ENCODE measurements at places on chromosomes 5 and 9. TPM values are rescaled to one million over a fixed set of nuclear protein-coding genes. Genes with fewer than 3 reads are reported as not detected.

GRCh38 chr9:134919303-134919702 is 1.6 kb upstream of the FCN1 start:
- H3K27me3 ChIP-seq = peaks cover 22% of the 10 kb centered on the region
- DNase-seq = no peak
- H3K36me3 ChIP-seq = peaks cover 3% of the 10 kb centered on the region
- no peak overlapping the region for H3K4me3 ChIP-seq
- no peaks in the 10 kb centered on the region for H3K4me1 ChIP-seq

DNA sequence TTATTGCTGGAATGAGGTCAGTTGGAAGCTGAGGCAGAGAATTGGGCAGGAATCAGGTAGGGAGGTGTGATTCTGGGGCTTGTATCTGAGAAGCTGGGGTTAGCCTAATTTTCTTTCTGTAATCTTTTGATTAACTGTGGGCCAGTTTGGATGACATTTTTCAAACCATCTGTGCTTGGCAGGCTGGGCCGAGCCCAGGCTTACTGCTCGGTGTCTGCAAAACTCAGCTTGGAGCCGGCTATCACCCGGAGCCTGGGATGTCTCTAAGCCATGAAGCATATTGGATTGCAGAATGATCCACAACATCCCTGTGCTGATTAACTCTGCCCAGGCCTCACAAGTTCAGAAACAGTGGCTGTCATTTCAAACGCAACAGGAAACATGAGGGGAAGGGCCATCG is 26.5 kb downstream of the KCNMB1 start:
- H3K27ac ChIP-seq = no peak overlapping the region
- no peak overlapping the region for H3K4me3 ChIP-seq
- H3K4me1 ChIP-seq = no peaks in the 10 kb centered on the region
- no peaks in the 10 kb centered on the region for H3K36me3 ChIP-seq
- peaks cover 3% of the 10 kb centered on the region for H3K27me3 ChIP-seq

DNA sequence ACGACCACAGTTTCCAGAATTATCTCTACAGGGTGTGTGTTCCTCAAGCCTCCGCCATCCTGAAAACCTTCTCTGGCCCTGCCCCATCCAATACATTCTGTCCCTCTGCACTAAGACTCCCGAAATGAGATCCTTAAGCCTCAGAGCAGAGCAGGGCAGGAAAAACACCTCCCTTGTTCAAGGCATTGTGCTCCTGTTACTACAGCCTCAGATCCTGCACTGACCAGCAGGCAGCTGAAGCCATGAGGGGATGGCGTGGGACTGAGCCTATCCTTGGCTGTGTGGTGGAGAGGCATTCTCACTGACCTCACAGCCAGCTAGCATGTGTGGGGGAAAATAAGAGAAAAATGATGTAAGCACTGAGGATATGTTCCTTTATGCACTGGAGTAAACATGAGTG is 106.7 kb upstream of the PHYKPL start:
- no peak overlapping the region for H3K4me3 ChIP-seq
- peak; percentile 1 for DNase-seq
- H3K27me3 ChIP-seq = peaks cover 19% of the 10 kb centered on the region
- no peaks in the 10 kb centered on the region for H3K36me3 ChIP-seq
- H3K27ac ChIP-seq = no peak overlapping the region

SHISAL2B gene
- not detected for total RNA-seq

DNA sequence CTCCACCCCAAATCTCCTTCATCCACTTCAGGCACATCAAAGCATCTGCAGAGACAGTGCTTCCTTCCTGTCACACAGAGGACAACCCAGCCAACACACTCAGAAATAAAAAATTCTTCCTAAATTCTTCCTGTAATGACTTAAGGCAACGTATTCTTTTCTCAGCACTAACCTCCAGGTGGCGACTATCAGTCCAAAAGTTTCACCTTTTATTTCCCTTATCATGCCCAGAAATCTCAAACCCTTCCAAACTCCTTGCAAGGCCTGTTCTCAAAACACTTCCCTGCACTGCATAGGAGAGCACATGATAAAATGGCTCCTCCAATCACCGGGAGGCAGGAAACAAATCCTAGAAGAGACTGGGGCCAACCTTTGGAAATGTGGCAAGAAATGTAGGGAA is 35.1 kb downstream of the SLIT3 start:
- no peak overlapping the region for H3K27ac ChIP-seq
- no peaks in the 10 kb centered on the region for H3K27me3 ChIP-seq
- DNase-seq = no peak
- no peaks in the 10 kb centered on the region for H3K36me3 ChIP-seq
- peaks cover 15% of the 10 kb centered on the region for H3K4me1 ChIP-seq
- H3K4me3 ChIP-seq = no peak overlapping the region

TXNDC8 gene
- total RNA-seq = not detected

PCDHGA3 gene
- total RNA-seq = 0.51 TPM

- no peak for DNase-seq
- peaks cover 2% of the 10 kb centered on the region for H3K27me3 ChIP-seq
- H3K27ac ChIP-seq = no peak overlapping the region
- no peak overlapping the region for H3K4me3 ChIP-seq
- no peaks in the 10 kb centered on the region for H3K36me3 ChIP-seq
These were observed 1022.3 kb upstream of the WWC1 start for GRCh38 chr5:167269146-167269545.

DNA sequence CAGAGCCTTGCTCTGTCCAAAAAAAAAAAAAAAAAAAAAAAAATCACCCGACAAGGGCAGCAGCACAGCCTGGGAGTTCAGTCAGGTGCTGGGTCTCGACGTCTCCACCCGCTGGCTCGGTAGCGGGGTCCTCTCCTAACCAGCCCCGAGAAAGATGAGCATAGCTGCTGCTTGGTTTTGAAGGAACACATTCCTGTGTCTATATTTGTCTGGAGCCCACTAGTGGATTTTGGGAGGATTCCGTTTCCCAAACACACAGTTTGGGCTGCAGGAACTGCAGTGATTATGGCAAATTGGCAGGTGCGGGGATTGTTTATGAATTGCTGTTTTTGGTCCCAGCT is 1.2 kb downstream of the OTULINL start:
- peak overlapping the region; percentile 59 for H3K4me3 ChIP-seq
- no peak for DNase-seq
- H3K36me3 ChIP-seq = peaks cover 2% of the 10 kb centered on the region
- peaks cover 25% of the 10 kb centered on the region for H3K4me1 ChIP-seq
- H3K27ac ChIP-seq = no peak overlapping the region
- H3K27me3 ChIP-seq = peaks cover 36% of the 10 kb centered on the region

GRCh38 chr5:64019746-64020145 is 57.5 kb upstream of the HTR1A start:
- DNase-seq = no peak
- H3K36me3 ChIP-seq = no peaks in the 10 kb centered on the region
- H3K4me1 ChIP-seq = no peaks in the 10 kb centered on the region
- H3K27me3 ChIP-seq = no peaks in the 10 kb centered on the region
- no peak overlapping the region for H3K4me3 ChIP-seq
- no peak overlapping the region for H3K27ac ChIP-seq

- H3K27me3 ChIP-seq = no peaks in the 10 kb centered on the region
- no peaks in the 10 kb centered on the region for H3K36me3 ChIP-seq
- peaks cover 40% of the 10 kb centered on the region for H3K4me1 ChIP-seq
- DNase-seq = no peak
These were observed 19.1 kb downstream of the PALM2AKAP2 start for GRCh38 chr9:109799141-109799540.

DNA sequence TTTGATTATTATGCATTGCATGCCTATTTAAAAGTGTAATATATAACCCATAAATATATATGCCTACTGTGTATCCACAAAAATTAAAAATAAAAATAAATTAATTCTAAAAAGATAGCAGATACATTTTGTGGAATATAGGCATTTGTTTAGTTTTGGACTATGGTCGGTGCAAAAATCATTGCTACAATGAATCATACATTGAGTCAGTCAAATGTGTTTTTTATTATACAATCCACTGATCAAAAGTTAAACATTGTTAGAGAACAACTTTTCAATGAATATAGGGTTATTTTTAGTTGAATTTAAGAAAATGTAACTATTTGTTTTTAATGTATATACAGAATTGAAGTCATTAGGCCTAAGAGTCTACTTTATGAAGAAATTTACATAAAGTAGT is 885.9 kb downstream of the EFNA5 start:
- no peaks in the 10 kb centered on the region for H3K27me3 ChIP-seq
- H3K36me3 ChIP-seq = no peaks in the 10 kb centered on the region
- H3K4me1 ChIP-seq = peaks cover 3% of the 10 kb centered on the region
- DNase-seq = no peak

- no peaks in the 10 kb centered on the region for H3K36me3 ChIP-seq
- H3K27ac ChIP-seq = no peak overlapping the region
- peaks cover 21% of the 10 kb centered on the region for H3K27me3 ChIP-seq
- no peaks in the 10 kb centered on the region for H3K4me1 ChIP-seq
- no peak for DNase-seq
These were observed 13.9 kb downstream of the HTR4 start for GRCh38 chr5:148640471-148640870.

GRCh38 chr5:177440990-177441780 is 5.4 kb upstream of the PRR7 start:
- no peak overlapping the region for H3K4me3 ChIP-seq
- H3K27ac ChIP-seq = no peak overlapping the region
- H3K27me3 ChIP-seq = no peaks in the 10 kb centered on the region
- peaks cover 18% of the 10 kb centered on the region for H3K36me3 ChIP-seq
- H3K4me1 ChIP-seq = peaks cover 16% of the 10 kb centered on the region

SLC4A9 gene
- not detected for total RNA-seq

DNA sequence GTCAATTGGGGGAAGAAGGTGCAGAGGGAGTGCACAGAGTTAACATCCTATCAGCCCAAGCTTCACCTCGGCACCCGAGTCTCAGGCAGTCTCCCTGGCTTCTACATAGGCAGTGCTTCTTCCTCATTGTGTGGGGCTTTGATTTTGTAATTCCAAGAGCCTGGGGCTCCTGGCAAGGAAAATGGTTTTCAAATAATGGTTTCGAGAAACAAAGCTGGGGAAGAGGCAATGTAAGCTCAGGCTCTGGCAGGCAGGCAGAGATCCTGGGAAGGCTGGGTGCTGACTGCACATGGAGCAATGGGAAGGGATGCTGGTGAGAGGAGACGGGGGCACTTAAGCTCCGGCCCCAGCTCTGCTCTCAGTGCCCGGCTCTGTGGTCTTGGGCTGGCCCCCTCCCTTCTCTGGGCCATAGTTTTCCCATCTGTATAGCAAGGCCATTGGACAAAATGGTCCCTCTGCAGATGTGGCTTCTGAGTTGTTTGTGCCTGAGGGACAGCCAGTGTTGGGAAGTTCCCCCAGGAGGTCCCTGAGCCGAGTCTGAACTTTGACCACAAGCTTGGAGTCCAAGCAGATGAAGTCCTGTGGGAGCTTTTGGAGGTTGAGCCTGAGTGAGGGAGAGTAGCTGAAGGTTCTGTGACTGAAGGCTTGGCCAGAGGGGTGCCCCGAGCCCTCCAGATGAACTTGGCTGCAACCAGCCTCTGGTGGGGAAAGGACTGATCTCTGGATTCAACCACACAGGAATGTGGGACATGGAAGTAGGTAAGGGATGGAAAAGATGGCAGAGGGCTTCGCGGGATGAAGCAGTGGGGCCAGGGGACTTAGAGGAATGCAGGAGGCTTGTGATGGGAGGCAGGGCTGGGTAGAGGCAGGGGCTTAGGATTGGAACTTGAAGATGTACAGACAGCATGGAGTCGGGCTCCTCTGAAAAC is 28.5 kb upstream of the IL17B start:
- DNase-seq = no peak
- H3K36me3 ChIP-seq = peaks cover 39% of the 10 kb centered on the region
- H3K4me3 ChIP-seq = peak overlapping the region; percentile 100
- H3K4me1 ChIP-seq = peaks cover 69% of the 10 kb centered on the region
- peak overlapping the region; percentile 98 for H3K27ac ChIP-seq

DNA sequence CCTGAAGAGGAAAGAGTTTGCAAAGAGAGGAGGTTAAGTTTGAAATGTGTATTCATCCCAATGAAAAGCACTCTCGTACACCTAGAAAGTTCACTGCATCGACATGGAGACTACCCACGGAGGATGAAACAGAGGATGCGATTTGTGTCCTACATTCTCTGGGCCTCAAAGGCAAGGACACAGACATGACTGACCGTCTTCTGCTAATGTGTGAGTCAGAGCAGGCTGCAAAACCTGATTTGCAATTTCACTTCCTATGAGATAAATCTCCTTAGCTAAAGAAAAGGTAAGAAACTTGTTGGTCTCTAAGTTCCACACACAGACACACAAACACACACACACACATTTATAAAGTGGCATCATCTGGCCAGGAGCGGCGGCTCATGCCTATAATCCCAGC is 98.6 kb downstream of the GNAQ start:
- no peaks in the 10 kb centered on the region for H3K36me3 ChIP-seq
- no peak overlapping the region for H3K27ac ChIP-seq
- peaks cover 28% of the 10 kb centered on the region for H3K4me1 ChIP-seq

CCDC152 gene
- total RNA-seq = not detected

DNA sequence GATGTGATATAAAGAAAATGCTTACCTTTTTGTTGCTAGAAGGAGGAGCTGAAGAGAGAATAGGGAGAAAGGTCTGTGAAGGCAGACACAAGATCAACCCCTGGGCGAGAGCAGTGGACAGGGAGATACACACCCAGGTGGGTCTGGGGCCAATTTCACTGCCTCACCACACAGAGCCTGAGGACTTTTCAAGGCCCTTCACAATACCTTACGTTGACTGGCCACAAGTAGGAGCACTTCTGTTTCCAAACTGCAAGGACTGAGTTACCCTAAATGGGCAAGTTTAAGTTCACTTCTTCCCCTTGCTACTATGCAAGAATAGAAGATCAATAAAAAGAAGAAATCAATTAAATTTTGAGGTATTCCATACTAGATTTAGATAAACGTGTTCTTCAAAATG is 174.5 kb upstream of the SLC12A2 start:
- no peaks in the 10 kb centered on the region for H3K36me3 ChIP-seq
- no peaks in the 10 kb centered on the region for H3K4me1 ChIP-seq
- DNase-seq = no peak
- H3K4me3 ChIP-seq = no peak overlapping the region

UGT3A2 gene
- total RNA-seq = not detected

DNA sequence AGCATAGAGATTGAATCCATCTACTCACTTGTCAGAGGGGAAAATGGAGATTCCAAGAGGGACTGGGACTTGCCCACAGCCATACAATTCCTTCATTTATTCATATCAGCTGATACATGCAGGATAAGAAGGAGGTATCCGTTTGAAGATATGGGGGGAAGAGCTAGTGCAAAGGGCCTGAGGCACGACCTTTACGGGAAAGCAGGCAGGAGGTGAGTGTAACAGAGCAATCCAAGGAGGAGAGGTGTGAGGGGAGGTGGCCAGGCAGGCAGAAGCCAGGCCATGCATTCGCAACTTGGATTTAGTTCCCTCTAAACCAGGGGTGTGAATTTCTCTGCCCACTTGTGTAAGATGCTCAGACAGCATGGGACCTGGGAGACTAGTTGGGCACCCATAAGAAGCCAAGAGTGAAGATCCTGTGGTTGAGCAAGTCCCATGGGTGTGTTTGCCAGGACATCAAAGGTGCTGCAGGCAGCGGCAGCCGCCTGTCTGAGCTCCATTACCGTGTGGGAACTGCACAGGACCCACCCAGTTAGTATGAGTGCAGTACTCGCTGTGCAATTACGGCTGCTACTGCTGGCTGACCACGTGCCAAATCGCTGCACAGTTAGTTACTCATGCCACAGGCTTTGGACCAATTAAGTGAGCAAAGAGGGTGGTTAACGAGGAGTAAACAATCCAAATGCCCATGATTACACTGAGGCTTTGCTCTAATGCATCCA is 31.4 kb upstream of the FAT2 start:
- no peaks in the 10 kb centered on the region for H3K27me3 ChIP-seq
- no peak overlapping the region for H3K4me3 ChIP-seq
- no peak overlapping the region for H3K27ac ChIP-seq
- H3K36me3 ChIP-seq = no peaks in the 10 kb centered on the region
- peaks cover 70% of the 10 kb centered on the region for H3K4me1 ChIP-seq

GRCh38 chr9:118896324-118897000 is 472.8 kb downstream of the BRINP1 start:
- no peaks in the 10 kb centered on the region for H3K4me1 ChIP-seq
- H3K27me3 ChIP-seq = peaks cover 2% of the 10 kb centered on the region
- H3K27ac ChIP-seq = no peak overlapping the region
- DNase-seq = no peak

Measured in chondrocyte (in vitro differentiated cells).